ENCODE measurements at places on chromosomes 16 and 17.

DNA sequence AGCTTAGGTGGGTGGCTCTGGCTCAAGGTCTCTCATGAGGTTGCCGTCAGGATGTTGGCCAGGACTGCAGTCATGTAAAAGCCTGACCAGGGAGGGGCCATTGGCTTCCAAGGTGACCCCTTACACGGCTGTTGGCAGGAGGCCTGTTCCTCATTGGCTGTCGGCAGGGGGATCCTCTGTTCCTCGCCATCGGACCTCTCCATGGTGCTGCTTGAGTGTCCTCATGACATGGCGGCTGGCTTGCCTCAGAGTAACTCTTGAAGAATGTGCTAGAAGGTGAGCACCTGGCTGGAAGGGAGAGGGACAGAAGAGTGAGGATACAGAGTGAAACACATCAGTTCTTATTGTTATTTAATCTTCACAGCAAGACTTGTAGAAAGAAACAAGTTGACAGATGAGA lies 4.7 kb upstream of the RPRML start:
- DNase-seq: no peak

GRCh38 chr17:77846531-77847085 lies 111.9 kb upstream of the TNRC6C start:
- DNase-seq: no peak

DNA sequence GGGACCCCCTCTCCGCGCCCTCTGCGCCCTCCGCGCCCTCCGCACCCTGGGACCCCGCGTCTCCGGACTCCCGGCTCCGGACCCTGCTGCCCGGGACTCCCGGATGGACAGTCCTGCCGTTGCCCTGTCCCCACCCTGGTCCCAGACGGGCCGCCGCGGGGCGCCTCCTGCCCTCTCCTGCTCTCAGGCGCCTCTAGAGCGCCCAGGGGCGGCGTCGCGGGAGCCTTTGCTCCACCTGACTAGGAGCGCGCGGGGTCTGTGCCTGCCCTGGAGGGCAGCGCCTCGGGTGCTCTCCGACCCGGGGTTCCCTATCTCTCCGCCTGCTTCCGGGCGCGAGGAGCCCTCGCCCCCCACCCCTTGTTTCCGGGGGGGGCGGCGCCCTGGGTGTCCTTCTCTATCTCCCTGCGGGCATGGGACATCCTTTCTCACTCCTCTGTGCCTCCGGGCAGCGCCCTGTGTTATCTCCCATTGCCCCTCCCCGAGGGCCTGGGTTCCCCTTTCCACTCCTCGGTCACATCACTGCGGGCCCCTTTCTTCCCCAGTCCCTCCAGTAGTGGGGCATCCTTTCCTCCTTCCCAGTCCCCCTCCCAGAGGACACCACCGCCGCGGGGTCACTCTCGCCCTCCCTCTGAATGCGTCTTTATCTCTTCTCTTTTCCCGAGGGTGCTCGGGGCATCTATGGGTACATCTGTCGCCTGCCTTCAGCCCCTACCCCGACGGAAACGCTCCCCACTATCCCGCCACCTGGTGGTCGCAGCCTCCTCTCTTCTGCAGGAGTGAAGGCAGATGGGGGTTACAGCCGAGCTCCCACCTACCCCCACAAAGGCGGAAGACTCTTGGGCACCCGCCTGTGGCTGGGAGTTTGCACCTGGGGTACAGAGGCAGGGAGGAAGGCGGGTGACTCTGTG lies 875 bp downstream of the PRKCB start:
- DNase-seq: peak; percentile 27

- DNase-seq: no peak
Measured at GRCh38 chr16:89729293-89729692, 8.0 kb downstream of the ZNF276 start.

DNA sequence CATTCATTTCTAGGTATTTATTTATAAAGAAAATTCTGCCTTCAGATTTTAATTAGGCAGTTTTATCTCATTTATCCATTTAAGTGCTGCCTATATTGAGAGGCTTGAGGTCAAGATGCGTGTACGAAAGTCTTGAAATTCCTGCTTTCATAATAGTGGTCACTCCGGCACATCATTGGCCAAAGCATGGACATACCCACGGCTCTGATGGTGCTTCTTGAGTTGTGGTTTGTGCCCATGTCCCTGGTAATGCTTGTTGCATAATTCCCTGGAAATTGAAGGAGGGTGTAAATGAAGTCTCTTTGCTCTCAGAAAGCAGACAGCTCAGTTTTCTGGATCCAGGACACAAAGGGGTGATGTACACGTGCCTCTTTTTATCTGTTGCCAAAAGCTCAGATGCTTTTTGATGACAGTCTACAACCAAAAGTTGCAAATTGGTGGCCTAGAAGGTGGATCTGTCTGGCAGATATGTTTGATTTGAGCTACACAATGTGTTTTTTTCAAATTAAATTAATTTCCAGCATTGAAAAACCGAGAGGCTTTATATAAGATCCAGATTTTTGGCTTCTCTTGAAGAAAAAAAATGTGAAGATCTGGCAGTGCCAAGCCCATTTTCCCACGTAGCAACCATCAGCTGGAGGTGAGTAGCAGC lies 94.4 kb downstream of the SHISA9 start:
- DNase-seq: no peak

GRCh38 chr16:52318302-52319009 lies 228.5 kb downstream of the TOX3 start:
- DNase-seq: no peak

- no peak for DNase-seq
Measured at GRCh38 chr17:7460850-7461660, 16.2 kb downstream of the CHRNB1 start.

DNA sequence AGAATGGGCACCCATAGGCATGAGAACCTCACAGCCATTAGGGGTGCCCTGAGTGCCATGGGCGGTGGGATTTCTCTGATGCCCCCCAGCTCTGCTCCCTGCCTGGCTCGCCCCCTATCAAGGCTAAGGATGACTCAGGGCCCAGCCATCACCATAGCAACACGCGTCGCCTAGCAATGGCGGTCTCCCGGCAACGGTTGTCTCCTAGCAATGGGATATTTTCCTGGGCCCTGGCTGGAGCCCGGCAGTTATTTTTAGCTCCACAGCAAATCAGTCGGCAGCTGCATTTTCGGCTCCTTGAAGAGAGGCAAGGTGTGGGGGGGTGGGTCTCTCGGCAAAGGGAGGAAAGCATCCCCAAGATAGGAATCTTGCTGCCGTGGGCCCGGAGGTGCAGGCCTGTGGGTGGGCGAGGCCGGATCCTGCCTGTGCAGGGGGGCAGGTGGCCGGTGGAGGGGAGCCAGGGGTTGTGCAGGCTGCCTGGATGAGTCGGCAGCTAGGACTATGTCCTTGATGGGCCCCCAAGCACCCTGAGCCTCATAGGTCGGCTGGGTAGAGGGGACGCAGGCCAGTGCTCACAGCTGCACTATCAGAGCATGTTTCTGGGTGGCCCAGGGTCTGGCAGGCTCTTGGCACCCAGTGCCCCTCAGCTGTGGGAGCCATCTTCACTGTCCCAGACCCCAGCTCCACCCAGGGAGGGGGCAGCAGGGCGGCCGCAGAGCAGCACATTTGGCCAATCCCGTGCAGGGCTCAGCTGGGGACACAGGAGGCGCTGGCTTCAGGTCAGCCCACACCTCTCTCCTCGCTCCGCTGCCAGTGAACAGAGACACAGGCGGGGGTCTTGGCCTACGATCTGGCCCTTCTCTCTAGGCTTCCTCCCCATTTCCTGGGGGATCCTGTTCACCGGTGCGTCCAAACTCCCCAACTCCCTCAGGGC lies 4.2 kb upstream of the FBXL16 start:
- no peak for DNase-seq

DNA sequence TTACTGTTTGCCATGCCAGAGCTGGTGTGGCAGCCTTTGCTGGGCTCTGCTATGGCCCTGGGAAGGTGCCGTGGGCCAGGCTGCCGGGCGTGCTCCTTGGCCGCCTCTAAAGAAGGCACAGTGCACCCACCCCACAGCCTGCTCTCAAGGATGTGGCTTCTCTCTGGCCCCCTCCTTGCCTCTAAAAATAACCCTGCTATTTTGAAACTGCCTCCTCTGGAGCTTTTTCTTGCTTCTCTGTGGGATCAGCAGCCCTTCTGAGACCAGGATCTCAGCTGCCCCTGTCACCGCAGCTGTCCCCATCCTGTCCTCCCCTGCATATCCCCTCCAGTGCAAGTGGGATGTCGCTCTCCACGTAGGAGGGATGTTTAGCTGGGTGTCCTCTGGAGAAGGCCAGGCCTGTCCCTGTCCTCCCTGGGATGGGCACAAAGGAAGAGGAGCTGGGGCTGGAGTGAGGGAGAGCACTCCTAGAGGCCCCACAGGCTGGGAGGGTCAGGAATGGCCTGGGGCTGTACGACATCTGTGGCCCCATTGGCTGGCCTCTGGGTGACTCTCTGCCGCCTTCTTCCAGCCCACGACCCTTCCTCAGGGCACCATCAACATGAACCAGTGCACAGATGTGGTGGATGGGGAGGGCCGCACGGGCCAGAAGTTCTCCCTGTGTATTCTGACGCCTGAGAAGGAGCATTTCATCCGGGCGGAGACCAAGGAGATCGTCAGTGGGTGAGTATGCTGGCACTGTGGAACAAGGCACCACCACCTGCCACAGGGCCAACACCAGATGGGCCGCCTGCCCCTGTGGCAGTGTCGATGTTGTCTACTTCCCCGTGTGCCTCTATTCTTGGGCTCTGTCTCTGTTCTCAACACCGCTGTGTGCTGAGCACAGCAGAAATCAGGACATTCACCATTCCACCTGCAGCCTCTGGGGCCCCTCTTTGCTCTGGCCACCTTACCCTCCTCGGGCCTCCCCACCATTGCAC lies 79.7 kb downstream of the PLD6 start:
- DNase-seq: no peak

DNA sequence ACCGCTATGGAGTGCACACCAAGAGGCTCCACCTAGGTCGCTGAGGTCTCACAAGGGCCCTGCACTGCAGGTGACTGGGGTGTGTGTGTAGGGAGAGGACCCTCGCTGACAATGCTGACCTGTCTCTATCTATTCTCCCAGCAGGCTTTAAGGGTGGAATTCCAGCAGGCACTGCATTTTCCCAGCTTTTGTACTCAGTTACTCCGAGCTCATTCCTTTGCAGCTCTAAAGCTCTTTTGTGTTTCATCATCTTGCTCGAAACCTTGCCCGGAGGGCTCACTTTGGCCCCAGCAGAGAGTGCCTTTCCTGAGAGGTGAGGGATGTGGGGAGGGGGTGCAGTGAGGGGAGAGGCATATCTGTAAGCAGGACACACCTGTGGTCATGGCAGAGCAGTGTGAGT lies 39.3 kb downstream of the SMPD3 start:
- no peak for DNase-seq

- no peak for DNase-seq
Measured at GRCh38 chr16:66383551-66383950, 17.1 kb downstream of the CDH5 start.

DNA sequence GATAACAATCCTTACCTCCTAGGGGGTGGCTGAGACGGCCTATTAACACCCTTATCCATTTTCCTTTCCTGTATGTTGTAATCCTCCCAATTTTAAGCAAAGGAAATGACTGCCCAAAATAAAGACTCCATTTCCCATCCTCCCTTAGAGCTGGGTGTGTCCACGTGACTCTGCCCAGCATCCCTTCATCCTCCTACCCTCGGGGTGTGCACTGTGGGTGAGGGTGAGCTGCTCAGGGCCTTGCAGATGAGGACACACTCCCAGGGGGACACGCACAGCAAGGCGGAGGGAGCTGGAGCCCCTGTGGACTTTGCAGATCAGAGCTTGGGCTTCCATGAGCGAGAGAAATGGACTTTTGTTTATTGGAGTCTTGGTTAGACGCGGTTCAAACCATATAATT lies 186.8 kb downstream of the IRF8 start:
- no peak for DNase-seq

GRCh38 chr16:85611194-85611443 lies 2.0 kb upstream of the GSE1 start:
- DNase-seq: no peak

- no peak for DNase-seq
Measured at GRCh38 chr16:63301349-63301748, 1265.1 kb upstream of the CDH8 start.

DNA sequence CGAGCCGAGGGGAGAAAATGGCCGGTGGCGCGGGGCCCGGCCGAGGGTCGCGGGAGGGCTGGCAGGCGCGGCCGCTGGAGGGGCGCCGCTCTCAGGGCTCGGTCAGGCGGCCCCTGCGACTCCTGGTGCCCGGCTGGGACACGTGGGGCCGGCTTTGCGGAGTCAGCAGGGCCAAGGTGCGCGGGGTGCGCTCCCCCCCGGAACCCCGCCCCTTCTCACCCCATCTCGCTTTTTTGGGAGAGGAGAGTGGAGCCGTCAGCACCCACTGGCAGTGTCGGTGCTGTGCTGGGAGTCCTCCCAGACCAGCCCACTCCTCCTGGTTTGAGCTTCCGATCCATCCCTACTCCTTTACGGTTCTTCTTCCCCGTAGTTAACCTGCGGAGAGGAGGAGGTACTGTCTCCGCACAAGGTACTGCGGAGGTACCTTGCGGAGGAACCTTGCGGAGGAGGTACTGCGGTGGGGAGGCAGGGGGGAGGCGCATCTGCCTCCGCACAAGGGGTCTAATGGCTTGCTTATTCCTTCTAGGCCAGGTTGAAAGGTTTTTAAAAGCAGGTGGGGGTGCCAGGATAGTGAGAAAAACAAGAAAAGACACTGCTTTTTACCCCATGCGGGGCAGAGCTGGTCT lies 19.1 kb upstream of the CBX8 start:
- no peak for DNase-seq

DNA sequence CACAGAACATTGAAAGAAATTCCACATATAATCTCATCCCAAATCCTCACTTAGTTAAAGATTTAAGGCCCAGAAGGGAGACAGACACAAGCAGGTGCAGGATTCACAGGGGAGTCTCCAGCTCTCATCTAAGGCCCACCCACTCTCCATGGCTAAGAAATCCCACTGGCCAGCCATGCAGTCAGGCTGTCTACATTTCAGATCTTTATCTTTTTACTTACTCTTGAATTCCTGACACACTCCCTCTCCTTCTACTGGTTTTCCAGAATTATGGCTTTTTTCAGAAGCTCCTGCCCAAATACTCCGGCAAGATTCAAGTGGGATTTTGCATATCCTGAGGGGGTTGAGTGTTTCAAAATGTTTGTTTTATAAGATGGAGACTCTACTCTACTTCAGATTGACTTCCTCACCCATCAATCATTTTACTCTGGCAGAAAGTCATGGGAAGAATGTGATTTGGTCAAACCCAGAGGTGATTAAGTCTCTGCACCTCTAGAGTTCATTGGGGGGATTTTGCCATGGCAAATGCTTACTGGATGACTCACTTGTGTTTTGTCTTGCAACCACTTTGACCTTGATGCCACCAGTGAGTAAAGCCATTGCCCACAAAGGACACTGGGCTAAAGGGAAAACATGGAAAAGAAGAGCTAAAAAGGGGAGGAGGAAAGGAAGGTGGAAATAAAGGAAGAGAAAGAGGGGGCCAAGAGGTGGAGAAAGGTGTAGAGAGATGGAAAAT lies 688.8 kb upstream of the SALL1 start:
- DNase-seq: no peak

DNA sequence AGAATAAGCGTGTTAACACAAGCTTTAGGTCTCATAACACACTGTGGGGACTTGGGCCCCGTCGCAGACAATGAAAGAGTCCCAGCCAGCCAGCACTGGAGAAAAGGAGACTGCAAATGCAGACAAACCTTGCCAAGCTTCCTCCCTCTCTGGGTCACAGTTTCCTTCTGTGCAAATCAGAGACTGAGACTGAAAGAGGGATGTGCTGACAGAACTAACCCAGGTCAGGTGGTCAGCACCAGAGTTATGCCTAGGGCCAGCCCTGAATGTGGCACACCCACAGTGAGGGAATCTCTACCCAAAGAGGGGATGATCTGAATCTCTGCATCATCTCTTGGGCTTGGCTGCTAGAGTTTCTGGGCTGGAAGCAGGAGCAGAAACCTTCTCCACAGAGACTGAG lies 282.3 kb upstream of the CCL2 start:
- DNase-seq: no peak

- no peak for DNase-seq
Measured at GRCh38 chr16:3564889-3565141, 12.4 kb downstream of the NLRC3 start.

- no peak for DNase-seq
Measured at GRCh38 chr16:57623251-57624043, 5.0 kb upstream of the ADGRG1 start.
